Amygdala (tissue), 56 donors: ENCODE measurements at places on chromosomes 6 and 20.

DNA sequence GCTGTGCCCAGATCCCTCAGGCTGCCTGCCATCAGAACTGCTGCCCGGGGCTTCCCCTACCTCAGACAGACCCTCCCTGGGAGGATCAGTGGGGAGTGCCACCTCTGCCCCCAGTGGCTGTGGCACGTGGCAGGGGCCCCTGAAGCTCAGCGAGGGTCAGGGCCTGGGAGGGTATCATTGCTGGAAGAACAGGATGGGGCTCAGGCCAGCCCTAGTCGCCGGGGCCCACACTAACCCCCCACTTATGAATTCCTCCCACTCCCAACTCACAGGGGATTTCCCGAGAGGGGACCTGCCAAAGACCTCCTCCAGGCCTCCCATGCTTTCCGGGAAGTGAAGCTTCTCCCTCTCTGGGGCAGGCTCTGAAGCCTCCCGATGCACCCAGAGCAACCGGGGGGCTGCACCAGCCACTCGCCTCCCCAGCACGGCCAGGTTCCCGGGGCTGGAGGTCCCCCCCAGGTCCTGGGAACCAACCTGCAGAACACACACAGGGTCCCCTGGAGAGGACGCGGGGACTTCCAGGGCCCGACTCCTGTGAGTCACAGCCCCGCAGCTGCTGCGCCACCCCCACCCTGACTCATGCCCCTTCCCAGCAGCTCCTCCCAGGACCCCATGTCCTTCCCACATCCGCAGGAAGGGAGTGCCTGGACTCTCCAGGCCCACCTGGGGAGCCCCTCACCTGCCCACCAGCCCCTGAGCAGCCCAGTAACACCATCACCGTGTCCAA lies 2.5 kb downstream of the TNFRSF6B start:
- DNase-seq, result no peak

DNA sequence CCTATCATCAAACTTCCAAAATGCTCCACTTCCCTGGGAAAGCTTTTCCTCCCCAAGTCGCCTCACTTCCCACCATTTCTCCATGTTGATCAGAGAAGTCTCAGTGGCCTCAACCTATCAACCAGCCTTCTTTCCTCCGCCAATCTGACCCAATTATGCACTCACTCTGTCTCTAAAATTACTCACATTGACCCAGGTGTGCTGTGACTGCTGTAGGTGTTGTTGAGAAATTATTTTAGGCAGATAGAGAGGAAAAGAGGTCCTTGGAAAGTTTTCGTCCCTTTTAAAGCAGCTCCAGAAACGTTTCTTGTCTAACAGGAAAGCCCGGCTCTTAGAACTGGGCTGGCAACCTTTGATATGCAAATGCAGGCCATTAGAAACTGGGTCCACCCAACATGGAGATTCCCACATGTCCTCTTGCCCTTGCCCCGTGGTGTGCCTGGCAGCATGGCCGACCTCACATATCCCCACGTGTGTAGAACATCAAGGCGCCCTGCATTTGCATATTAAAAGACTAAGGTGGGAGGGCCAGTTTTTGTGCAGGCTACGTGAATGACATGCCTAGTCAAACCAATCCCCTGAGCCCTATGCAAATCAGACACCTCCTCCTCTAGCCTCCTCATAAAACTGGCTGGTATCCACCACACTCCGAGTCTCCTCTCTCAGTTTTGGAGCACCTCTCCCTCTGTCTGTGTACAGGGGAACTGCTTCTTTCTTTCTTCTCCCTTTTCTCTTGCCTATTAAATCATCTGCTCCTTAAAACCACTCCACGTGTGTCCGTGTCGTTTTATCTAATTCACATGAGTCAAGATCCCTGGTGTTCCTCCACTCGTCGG lies 12.9 kb downstream of the IPCEF1 start:
- no peak for DNase-seq

DNA sequence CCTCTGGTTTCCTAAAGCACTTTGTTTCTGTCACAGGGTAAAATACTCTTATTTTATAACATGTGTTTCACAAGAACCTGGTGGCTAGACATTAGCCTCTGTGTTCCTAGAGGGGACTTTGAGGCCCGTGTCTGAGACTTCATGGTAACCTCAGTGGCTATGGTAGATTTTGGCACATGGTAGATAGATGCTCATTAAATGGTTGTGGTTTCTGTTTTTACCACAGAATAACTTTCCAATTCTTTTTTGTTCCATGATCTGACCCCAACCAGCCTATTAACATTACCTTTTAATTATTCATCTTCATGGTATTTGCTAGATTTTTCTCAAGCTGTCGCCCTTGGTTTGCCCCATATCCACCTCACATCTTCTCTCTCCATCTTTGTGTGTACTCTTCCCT lies 34.3 kb downstream of the CCN2 start:
- DNase-seq, result no peak

DNA sequence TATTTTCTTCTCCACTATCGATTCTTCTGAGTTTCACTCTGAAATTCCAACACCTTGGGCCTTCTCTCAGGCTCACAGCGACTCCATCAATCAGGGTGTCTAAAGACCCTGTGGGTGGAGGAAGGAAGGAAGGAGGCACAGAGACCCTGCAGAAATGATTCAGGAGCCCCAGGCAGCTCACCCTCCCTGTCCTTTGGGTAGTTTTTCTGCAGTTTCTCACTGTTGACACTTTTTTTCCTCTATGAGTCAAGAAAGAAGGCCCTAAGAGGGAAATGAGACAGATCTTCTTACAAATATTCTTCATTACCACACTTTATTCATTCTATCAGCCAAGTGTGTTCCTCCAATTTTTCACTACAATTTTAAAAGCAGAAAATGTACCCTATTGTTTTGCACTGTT lies 34.2 kb upstream of the TBXT start:
- no peak for DNase-seq

DNA sequence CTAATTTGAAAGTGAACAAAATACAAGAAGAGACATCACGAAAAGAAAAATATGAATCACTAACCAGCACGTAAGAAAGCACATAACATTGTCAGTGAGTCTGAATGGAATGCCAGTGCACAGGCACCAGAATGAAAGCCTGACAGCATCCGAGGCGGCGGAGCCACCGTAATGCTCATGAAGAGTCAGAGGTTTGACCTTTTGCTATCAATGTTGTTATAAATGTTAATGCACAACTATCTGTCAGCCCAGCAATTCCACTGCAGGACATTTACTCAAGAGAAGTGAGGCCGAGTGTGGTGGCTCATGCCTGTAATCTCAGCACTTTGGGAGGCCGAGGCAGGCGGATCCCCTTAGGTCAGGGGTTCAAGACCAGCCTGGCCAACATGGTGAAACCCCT lies 562.1 kb downstream of the PRKN start:
- no peak for DNase-seq

DNA sequence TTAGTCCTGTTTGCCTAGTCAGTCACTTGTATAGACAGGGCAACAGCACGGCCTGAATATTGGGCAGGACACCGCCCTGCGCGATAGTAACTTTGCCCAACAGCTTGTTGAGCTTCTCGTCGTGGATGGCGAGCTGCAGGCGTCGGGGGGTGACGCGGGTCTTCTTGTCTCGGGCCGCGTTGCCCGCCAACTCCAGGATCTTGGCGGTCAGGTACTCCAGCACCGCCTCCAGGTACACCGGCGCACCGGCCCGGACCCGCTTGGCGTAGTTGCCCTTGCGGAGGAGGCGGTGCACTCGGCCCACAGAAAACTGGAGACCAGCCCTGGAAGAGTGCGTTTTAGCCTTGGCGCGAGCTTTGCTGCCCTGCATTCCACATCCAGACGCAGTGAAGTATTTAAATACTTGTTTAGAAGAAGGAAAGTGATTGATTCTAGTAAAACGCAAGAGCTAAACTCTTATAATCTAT lies 92.8 kb upstream of the BTN3A2 start:
- DNase-seq, result no peak

- DNase-seq, result no peak
Observed at GRCh38 chr6:116595247-116595646, 21.0 kb upstream of the RSPH4A start.

DNA sequence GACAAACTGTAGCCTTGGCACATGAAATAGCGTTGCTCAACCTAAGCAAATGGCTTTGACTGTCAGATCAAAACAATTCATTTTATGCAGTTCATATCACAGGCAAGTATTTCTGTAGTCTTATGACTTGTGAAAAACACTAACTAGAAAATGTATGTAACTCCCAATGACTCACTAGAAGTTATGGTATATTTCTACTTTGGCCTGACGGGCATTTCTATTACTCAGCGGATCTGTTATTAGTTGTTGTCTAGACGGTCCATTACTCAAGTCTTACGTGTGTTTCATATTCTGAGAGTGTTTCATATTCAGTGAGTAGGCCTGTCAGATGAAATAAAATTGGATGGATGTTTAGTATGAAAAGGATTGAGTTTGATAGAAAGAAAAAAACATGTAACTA lies 880.9 kb downstream of the PRIM2 start:
- DNase-seq, result no peak

- DNase-seq, result no peak
Observed at GRCh38 chr6:118860880-118861279, 33.1 kb upstream of the ASF1A start.

DNA sequence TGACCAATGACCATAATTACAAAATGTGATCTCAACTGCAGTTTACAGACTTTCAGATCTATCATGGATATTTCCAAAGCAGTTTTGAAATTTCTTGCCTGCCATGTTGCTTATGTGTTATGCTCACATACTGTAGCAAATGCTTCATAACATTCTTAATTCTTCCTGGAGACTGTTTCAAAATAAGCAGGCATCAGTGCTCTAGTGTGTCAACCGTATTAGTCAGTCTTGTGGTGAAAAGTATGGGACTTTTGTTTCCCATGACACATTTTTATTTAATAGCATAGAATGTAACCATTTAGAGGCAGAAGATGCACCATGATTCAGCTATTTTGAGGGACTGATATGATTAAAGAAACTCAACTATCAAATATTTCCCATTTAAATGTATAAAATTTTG lies 1.7 kb downstream of the POPDC3 start:
- DNase-seq, result no peak

GRCh38 chr6:154206996-154207395 lies 149.6 kb downstream of the IPCEF1 start:
- DNase-seq, result no peak

DNA sequence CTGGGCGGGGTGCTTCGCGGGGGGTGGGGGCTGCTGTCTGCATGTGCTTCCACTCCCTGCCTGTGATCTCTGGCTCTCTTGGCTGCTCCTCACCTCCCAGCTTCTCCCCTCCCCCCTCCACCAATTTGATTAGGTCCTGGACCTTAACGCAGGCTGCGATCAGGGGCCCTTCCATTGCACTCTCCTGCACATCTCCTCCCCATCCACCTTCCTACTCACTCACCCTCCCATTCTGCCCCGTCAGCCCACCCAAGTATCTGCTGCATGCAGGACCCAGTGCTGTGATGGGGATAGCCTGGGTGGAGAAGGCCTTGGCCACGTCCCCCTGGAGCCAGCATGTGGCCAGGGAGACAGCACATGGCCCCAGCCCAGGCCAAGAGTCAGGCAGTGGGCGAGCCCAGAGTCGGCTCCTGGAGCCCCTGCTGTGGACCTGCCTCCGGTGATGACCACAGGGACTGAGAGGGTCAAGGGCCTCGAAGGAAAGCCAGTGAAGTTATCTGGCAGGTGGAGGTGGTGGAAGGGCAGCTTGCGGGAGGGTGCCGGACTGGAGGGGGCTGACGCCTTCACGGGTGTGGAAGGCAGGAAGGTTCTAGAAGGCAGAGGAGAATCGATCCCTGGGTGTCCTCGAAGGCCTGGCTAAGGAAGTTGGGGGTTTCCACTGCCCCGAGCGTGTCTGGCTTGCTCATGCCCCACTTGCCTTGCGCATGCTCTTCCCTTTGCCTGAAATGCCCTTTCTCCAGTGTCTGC lies 40.7 kb downstream of the SRC start:
- no peak for DNase-seq

DNA sequence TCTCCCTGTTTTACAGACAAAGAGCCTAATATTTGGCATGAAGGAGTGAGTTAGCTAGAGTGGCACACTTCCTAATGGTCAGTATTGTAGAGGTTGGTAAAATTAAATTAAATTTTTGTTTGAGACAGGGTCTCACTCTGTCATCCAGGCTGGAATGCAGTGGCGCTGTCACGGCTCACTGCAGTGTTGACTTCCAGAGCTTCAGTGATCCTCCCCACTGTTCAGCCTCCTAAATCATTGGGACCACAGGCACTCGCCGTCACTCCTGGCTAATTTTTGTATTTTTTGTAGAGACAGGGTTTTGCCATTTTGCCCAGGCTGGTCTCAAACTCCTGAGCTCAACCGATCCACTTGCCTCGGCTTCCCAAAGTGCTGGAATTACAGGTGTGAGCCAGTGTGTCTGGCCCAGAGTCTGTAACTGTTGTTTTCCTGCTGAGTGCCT lies 70.9 kb downstream of the SCAND1 start:
- no peak for DNase-seq

DNA sequence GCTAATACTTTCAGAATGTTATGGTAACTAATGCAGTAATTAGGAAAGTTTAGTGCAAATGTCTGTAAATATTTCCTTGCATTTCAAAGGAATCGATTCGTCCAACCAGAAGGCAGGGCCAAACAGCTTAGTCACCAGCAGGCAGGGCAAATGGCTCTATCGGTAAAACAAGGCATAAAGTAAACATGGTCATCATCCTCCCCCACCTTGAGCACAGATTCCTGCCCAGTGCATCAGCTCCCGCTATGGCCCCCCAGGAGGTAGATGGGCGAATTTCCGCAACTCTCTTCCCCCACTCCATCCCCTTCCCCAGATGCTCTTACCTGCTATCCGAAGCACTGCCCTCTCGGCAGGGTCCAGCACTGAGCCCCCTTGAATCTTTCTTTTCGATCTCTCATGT lies 103.8 kb upstream of the BEND6 start:
- no peak for DNase-seq

- no peak for DNase-seq
Observed at GRCh38 chr20:25063981-25064380, 6.0 kb upstream of the ACSS1 start.

- no peak for DNase-seq
Observed at GRCh38 chr6:111731456-111732195, 125.9 kb upstream of the TRAF3IP2 start.

DNA sequence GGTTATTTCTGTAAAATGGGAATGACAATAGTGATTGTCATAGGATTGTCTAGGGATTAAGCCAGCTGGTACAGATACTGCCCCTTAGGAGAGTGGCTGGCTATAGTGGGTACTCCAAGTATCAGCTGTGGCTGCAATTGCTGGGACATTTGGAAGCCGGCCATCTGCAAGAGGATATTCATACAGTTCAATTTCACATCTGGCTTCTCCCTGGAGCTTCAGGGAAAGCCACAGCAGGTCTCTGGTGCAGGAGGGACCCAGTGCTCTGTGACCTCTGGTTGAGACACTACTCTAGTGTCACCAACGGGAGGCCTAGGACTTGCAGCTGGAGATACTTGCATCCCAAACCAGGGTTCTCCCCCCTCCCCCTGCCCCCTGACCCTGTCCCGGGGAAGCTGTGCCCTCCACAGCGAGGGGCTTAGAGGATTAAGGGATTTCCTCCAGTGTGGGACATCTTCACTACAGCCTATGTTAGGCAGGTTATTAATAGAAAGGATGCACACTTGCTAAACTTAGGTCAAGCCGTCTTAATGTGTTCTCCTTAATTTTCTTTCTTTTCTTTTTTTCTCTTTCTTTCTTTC lies 2.7 kb downstream of the SLC2A10 start:
- no peak for DNase-seq

- no peak for DNase-seq
Observed at GRCh38 chr6:155026706-155027045, 31.6 kb downstream of the TIAM2 start.

GRCh38 chr6:152135755-152136448 lies 328.4 kb downstream of the ESR1 start:
- no peak for DNase-seq
